ENCODE measurements at places on chromosomes 3 and 15.

GRCh38 chr3:141429371-141430035 lies 57.3 kb upstream of the RASA2 start:
- DNase-seq: no peak

GRCh38 chr3:141938011-141938500 lies 61.6 kb downstream of the ATP1B3 start:
- DNase-seq: no peak

GRCh38 chr3:157639756-157640426 lies 136.7 kb upstream of the VEPH1 start:
- no peak for DNase-seq

DNA sequence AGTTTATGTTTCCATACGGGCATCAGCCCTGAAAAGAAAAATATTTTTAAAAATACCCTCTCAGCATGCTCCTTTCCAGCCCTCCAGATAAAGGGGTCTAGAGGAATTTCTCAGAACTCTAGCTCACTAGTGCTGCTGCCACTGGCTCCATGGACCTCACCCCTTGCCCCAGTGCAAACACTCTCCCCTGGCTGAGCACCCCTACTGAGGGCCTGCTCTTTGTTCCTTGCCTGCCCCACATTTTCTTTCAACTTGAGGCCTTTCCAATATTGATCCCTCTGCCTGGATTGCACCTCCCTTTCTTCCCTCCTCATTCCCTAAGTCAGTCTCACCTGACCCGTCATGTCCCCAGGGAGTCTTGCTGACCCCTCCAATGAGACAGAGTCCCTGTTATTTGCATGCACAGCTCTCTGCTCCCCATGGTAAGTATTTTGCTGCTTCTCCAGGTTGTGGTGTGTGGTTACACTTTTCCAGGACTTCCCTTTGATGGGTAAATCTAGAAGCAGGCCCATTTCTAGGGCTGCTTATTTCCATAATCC lies 196.5 kb downstream of the EPHB1 start:
- no peak for DNase-seq

DNA sequence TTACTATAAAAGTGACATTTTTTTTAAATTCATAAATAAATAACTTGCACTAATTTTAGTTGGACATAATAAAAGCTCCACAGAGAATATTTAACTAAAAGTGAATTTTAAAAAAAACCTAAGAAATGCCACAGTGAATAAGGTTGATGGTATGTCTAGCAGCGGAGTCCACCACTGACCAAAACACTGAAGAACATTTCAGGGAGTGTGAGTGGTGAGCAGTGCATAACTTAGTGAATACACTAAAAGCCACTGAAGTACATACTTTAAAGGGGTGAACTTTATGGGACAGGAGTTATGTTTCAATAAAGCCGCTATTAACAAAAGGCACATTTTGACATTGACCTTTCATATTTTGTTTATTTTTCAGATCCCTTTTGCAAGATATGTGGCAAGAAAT lies 32.3 kb downstream of the SRP14 start:
- DNase-seq: no peak

DNA sequence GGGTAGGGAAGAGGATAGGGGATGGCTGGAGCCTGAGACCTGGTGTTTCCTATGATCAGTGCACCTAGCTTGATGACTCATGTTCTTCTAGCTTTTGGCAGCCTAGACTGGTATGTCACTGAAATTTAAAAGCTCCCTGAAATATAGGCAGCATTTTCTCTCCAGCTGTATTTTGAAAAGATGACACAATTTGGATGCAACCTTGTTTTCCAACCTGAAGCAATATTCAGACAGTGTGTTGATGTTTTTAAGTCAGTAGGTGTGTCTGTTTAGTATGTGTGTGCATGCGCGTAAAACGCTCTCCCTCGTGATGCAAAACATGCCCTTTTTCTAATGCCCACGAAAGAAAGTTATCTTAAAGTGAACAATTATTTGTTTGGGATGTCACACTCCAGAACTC lies 58.5 kb downstream of the RPL22L1 start:
- DNase-seq: no peak

DNA sequence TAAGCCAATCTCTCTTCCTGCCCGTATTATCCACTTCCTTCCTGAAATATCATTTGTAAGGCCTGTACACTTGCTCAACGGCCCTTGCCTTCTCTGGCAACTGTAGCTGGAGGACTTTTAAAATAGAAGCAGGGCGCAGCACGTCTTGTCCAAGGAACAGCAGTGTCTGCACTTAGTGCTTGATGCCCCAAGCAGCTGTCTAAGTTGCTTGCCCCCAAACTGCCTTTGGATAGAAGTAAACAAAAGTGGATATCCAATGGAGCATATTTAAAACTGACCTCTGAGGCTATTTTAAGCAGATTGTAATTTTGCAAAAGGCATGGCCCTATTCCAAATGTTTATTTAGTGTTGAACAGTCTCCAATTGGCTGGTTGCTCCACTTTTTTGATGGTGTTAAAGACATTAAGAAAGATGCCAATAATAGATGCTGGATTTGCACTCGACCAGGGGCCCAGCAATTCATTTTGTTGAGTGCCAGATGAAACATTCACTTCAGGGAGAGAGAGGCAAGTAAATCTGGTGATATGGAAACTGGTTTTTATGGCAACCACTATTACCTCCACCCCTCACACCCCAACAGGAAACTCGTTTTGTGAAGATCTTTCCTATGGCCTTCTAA lies 526.8 kb upstream of the TBL1XR1 start:
- no peak for DNase-seq

DNA sequence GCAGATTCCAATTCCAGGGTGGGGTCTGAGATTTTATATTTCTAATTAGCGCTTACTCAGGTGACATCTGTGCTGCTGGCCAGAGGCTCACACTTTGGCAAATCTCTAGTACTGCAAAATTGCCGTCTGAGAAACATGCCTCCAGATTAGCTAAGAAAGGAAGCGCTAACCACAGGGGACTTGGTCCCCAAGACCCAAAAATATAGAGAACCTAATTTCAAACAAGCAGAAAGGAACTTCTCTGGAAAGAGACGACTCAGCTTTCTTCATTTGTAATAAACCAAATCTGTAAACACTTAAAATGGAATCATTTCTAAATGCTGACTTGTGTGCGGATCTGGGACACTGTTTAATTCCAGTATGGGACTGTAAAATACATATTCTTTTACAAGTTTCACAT lies 55.7 kb downstream of the B3GNT5 start:
- no peak for DNase-seq

GRCh38 chr15:90913398-90913944 lies 10.4 kb downstream of the MAN2A2 start:
- no peak for DNase-seq

GRCh38 chr3:161177991-161178390 lies 43.1 kb upstream of the NMD3 start:
- no peak for DNase-seq

GRCh38 chr3:173273838-173274237 lies 123.7 kb upstream of the NLGN1 start:
- DNase-seq: no peak

DNA sequence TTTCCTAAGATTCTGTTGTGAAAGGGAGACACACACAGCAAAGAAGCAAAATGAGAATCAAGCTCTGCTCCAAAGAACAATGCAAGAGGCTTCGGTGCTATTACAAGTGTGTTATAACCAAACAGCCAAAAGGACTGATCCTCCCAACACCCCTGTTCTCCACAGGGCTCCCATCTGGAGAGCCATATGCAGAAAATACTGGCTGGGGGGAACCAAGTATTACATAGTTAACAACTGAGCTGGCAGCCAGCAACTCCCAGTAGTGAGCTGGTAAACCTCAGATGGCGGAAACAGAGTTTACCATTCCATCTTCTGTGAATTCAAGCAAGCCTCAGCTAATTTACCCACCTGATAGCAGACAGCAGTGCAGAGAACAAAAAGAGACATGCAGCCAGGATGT lies 156.4 kb downstream of the NTRK3 start:
- DNase-seq: no peak

- DNase-seq: peak; percentile 47
Measured at GRCh38 chr3:108153451-108153981, 62.7 kb upstream of the CD47 start.

- DNase-seq: no peak
Measured at GRCh38 chr15:31975830-31976229, 54.5 kb upstream of the CHRNA7 start.

GRCh38 chr3:145869958-145870357 lies 291.0 kb downstream of the PLOD2 start:
- no peak for DNase-seq

- DNase-seq: peak; percentile 54
Measured at GRCh38 chr3:66822186-66823008, 175.7 kb upstream of the KBTBD8 start.

All from stimulated activated CD4-positive, alpha-beta T cell treated with anti-CD3 and anti-CD28 coated beads, Interleukin-4, amount 100 ng/mL, for 4 hours (primary cell).